Aorta (tissue), 5 donors: ENCODE measurements at places on chromosomes 4 and X.
A peak's percentile ranks its signal among the peaks of the same experiment; 100 is the strongest.

DNA sequence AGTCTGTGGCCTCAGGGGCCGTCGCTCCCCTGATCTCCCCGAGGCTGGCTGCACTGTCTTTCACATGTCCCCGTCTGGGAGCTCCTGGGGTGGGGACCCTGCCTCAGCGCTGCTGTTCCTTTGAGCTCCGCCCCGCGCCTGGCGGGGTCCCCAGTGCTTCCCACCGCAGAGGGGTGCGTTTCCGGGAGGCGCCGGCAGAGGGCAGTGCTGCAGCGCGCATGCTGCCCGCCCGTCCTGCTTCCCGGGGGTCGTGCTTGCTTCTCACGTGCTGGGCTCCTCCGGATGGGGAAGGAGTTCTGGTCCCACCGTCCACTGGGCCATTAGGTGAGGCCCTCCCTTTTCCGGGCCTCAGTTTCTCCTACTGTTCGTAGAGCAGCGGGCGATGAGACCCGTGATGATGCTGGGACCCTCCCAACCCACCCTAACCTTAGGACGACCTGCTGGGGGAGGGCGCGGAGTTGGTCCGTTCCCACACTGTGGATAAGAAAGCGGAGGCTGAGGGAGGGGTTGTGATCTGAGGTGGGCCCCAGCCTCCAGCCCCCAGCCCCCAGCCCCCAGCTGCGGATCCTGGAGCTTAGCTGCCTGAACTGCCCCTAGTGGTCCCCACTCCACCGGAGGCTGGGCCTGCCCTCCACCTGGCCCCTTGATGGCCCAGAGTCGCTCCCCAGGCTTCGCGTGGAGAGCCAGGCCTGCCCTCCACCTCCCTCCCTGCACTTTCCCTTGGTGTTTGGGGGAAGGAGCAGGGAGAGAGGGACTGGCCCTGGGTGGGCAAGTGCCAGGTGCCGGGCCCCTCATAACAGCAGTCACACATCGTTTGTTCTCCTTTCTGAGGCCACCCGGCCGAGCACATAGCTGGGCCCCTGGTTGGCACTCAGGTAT is 15.3 kb downstream of the CPZ start:
- H3K36me3 ChIP-seq: no peaks in the 10 kb centered on the region
- no peaks in the 10 kb centered on the region for H3K4me1 ChIP-seq
- no peak overlapping the region for H3K4me3 ChIP-seq
- no peak overlapping the region for H3K27ac ChIP-seq

- peaks cover 1% of the 10 kb centered on the region for H3K36me3 ChIP-seq
- DNase-seq: no peak
- H3K27ac ChIP-seq: no peak overlapping the region
- no peaks in the 10 kb centered on the region for H3K27me3 ChIP-seq
- no peak overlapping the region for H3K4me3 ChIP-seq
Measured at GRCh38 chr4:54687887-54688841, 30.4 kb downstream of the KIT start.

- H3K36me3 ChIP-seq: no peaks in the 10 kb centered on the region
- H3K4me1 ChIP-seq: no peaks in the 10 kb centered on the region
- DNase-seq: no peak
- H3K27me3 ChIP-seq: no peaks in the 10 kb centered on the region
Measured at GRCh38 chr4:182048871-182049270, 194.3 kb upstream of the TENM3 start.

DNA sequence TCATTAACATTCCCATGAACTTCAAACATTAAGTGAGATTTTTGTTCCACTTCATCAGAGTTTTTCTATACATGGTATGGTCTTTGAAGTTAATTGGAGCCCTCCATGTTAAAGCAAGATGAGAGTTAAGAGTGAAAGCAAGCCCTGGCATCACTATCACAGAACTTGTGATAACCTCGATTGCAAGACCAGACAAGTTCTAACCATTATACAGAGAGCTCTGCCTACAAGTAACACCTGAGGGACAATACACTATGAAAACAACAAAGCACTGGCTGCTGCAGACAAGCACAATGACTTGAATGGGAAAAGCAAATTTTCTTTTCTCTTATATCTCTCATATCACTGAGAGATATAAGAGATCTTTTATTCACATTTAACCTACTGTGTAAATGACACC is 126.6 kb upstream of the GYPA start:
- DNase-seq: no peak
- H3K4me3 ChIP-seq: no peak overlapping the region
- H3K4me1 ChIP-seq: no peaks in the 10 kb centered on the region
- H3K27ac ChIP-seq: no peak overlapping the region

GRCh38 chr4:131584587-131584986 is 1564.5 kb upstream of the PCDH10 start:
- H3K27me3 ChIP-seq: no peaks in the 10 kb centered on the region
- H3K4me3 ChIP-seq: no peak overlapping the region
- no peaks in the 10 kb centered on the region for H3K36me3 ChIP-seq
- no peak for DNase-seq
- H3K4me1 ChIP-seq: no peaks in the 10 kb centered on the region

GRCh38 chr4:44025376-44026020 is 423.1 kb downstream of the KCTD8 start:
- no peaks in the 10 kb centered on the region for H3K36me3 ChIP-seq
- no peak overlapping the region for H3K4me3 ChIP-seq
- DNase-seq: no peak
- H3K4me1 ChIP-seq: no peaks in the 10 kb centered on the region
- no peak overlapping the region for H3K27ac ChIP-seq

- no peak overlapping the region for H3K27ac ChIP-seq
- no peak overlapping the region for H3K4me3 ChIP-seq
- DNase-seq: no peak
- H3K27me3 ChIP-seq: no peaks in the 10 kb centered on the region
Measured at GRCh38 chrX:18286322-18286831, 65.7 kb upstream of the BEND2 start.

DNA sequence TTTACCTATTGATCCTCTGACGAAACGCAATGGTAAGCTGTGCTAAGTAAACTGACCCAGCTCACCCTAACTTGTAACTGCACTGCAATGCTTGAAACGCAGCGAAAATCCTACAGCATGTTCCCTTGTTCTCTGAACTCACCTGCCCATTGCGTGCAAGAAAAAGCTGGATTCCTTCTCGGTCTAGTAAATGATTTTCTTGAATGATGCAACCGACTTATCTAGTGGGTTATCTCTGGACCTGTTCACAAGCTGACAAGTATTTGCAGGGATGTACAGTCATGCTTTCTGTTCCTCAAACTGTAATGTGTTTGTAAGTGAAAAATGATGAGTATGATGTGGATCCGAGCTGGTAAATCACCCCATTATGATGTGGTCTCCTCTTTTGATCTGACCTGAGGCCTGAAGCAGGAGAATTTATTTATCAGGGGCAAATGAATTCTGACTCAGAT is 140.1 kb downstream of the BTC start:
- H3K27ac ChIP-seq: no peak overlapping the region
- DNase-seq: no peak
- H3K4me1 ChIP-seq: no peaks in the 10 kb centered on the region
- H3K4me3 ChIP-seq: no peak overlapping the region
- H3K36me3 ChIP-seq: no peaks in the 10 kb centered on the region

GRCh38 chrX:12007881-12008280 is 130.4 kb upstream of the FRMPD4 start:
- DNase-seq: no peak
- H3K4me1 ChIP-seq: no peaks in the 10 kb centered on the region
- no peak overlapping the region for H3K4me3 ChIP-seq
- no peak overlapping the region for H3K27ac ChIP-seq
- no peaks in the 10 kb centered on the region for H3K27me3 ChIP-seq

DNA sequence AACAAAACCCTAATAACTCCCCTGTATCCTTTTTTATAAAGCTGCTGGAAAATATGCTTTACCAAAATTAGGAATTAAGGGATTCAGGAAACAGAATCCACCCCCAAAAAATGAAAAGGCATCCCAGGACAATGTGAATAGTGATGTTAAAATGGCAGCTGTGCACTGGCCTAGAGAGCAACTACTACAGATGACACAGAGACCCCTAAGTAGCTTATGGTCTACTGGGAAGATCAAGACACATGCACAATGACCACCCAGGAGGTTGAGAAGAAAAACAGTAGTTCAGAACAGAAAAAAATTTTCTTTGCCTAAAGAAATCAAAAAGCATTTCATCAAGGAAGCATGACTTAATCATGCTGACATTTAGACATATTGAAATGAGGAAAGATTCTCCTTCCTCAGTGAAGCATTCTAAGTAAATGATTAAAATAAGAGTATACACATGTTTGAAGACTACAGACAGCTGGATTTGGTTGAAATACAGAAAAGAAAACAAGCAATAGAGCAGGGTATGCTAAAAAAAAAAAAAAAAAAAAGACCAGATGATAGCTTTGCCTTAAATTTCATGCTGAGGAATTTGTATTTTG is 117.3 kb downstream of the WDFY3 start:
- H3K4me3 ChIP-seq: no peak overlapping the region
- no peak for DNase-seq
- H3K4me1 ChIP-seq: peaks cover 3% of the 10 kb centered on the region
- H3K36me3 ChIP-seq: no peaks in the 10 kb centered on the region

DNA sequence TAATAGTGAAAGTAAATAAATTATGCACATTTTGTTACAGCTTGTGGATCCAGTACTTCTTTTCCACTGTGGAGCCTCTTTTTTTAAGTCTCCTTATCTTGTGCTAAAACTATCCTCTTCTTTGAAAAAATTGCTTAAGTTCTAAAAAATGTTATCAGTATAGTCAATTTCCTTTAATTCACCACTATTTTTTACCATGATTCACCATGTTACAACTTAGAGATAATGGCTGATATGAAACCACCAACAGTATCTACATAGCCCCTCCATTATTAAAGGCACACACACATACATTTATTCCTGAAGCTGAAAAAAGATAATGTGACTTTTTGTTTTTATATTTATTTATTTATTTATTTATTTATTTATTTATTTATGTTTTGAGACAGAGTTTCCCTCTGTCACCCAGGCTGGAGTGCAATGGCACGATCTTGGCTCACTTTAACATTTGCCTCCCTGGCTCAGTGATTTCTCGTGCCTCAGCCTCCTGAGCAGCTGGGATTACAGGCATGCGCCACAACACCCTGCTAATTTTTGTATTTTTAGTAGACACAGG is 243.2 kb downstream of the SPOCK3 start:
- no peaks in the 10 kb centered on the region for H3K27me3 ChIP-seq
- no peaks in the 10 kb centered on the region for H3K4me1 ChIP-seq
- no peak overlapping the region for H3K4me3 ChIP-seq
- H3K27ac ChIP-seq: no peak overlapping the region

GRCh38 chr4:82031376-82031927 is 342.3 kb downstream of the HNRNPD start:
- no peak overlapping the region for H3K4me3 ChIP-seq
- H3K36me3 ChIP-seq: no peaks in the 10 kb centered on the region
- no peak for DNase-seq
- H3K27ac ChIP-seq: no peak overlapping the region
- H3K27me3 ChIP-seq: no peaks in the 10 kb centered on the region

GRCh38 chr4:2433609-2434350 is 15.0 kb downstream of the CFAP99 start:
- no peak overlapping the region for H3K4me3 ChIP-seq
- DNase-seq: no peak
- H3K27me3 ChIP-seq: no peaks in the 10 kb centered on the region
- H3K36me3 ChIP-seq: no peaks in the 10 kb centered on the region
- H3K4me1 ChIP-seq: no peaks in the 10 kb centered on the region
- H3K27ac ChIP-seq: no peak overlapping the region

DNA sequence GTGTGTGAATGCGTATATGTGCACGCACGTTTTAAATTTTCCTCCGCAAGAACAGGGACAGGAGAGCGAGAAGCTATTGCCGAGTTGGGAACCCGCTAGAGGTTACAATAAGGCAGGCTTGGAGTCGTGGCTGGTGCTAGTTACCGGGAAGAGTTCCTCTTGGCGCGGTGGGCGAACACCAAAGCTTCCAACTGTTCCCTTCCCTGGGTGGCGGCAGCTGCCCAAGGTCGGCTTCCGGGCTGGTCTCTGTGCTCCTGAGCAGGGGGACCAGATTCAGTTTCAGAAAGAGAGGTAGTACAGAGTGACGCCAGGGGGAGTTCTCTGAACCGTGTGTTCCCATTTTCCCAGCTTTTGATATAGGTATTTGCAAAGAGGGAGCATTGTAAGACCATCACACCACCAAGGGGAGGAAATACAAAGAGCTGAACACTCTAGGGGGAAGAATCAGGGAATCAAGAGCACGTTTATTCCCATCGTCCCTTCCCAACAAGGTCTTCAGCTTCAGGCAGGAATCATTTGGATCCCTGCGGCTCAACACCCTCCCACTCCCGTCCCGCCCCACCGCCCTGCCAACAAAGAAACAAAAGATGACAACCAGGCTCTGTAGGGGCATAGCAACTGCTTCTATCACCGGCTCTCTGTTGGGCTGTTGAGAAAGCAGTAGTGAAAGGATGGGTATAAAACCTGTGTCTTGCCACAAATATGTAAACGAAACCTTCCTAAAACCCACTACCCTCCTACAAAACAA is 113.6 kb upstream of the TEX13C start:
- H3K4me1 ChIP-seq: no peaks in the 10 kb centered on the region
- no peak for DNase-seq
- H3K4me3 ChIP-seq: peak overlapping the region; percentile 79
- H3K27ac ChIP-seq: no peak overlapping the region
- no peaks in the 10 kb centered on the region for H3K36me3 ChIP-seq

- no peak overlapping the region for H3K27ac ChIP-seq
- no peaks in the 10 kb centered on the region for H3K36me3 ChIP-seq
- H3K27me3 ChIP-seq: no peaks in the 10 kb centered on the region
- DNase-seq: no peak
- H3K4me1 ChIP-seq: no peaks in the 10 kb centered on the region
- no peak overlapping the region for H3K4me3 ChIP-seq
Measured at GRCh38 chrX:110175146-110175545, 142.7 kb downstream of the AMMECR1 start.

DNA sequence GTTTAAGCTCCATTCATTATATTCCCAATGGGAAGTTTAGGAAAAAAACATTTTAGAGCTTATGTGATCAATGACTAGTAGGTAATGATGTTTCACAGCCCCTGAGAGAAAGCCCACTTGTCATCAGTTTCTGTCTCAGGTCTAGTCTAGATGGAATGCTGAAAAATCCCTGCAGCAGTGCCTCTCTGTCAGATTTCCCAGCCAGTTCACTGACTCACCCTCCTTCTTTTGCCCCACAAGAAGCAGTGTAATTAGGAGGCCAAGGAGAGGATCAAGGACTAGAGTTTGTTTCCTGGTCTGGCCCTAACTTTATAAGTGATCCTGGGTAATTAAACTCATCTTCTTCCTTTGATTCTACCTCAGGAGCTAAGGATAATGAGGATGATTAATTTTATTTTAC is 118.7 kb upstream of the ANXA3 start:
- no peak for DNase-seq
- H3K36me3 ChIP-seq: no peaks in the 10 kb centered on the region
- no peak overlapping the region for H3K4me3 ChIP-seq
- H3K27ac ChIP-seq: no peak overlapping the region
- H3K27me3 ChIP-seq: no peaks in the 10 kb centered on the region

DNA sequence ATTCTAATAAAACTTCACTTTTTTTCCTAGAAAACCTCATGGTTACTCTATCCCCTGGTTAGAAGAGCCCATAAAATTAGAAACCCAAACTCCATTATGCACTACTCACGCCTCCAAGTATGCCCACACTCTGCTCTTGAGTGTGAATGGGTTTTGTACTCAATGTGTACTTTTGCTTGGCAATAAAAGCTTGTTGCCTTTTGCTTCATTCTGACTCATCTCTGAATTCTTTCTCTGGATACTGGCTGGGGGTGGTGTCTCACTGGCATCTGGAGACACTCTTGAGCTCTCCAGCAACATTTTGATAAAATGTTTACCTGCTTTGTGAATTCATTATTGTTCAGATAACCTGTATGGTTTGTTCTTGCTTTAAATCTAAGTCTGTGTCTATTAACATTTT is 963.3 kb downstream of the TRAM1L1 start:
- no peaks in the 10 kb centered on the region for H3K4me1 ChIP-seq
- no peak for DNase-seq
- no peak overlapping the region for H3K27ac ChIP-seq
- H3K4me3 ChIP-seq: no peak overlapping the region

GRCh38 chr4:1830642-1831228 is 25.2 kb downstream of the LETM1 start:
- H3K27ac ChIP-seq: no peak overlapping the region
- H3K36me3 ChIP-seq: peaks cover 7% of the 10 kb centered on the region
- H3K4me1 ChIP-seq: no peaks in the 10 kb centered on the region
